ENCODE measurements at places on chromosomes 12 and 14.

- DNase-seq, result no peak
Observed at GRCh38 chr14:44712024-44712815, 205.1 kb upstream of the FSCB start.

- no peak for DNase-seq
Observed at GRCh38 chr14:70907996-70908934, 1.0 kb downstream of the PCNX1 start.

GRCh38 chr14:104545151-104545941, 34.2 kb upstream of the C14orf180 start:
- DNase-seq, result no peak

DNA sequence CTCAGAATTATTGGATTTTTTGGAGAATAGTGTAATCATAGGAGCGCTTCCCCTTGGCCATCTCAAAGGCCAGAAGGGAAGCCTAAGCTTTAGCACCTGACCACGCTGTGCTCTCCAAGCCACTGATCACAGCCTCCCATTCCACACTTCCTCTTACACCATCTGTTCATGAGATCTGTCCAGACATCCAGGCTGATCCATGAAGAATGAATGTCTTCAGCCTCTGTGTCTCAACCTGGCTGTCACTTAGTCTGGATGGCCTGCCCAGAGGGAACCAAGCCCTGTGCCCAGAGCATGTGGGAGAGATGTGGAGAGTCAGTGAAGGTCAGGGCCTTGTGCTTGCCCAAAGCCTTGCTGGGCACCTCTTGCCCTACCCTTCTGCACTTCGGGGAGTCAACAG, 40.5 kb downstream of the TSPAN11 start:
- DNase-seq, result no peak

- no peak for DNase-seq
Observed at GRCh38 chr14:63237791-63238190, 33.5 kb downstream of the RHOJ start.

- DNase-seq, result no peak
Observed at GRCh38 chr12:83793616-83794015, 1106.9 kb downstream of the TMTC2 start.
